Activated T-helper 1 cell treated with anti-CD3 and anti-CD28 coated beads, Interleukin-2, amount 50 U/mL, for 16 hours (primary cell): ENCODE measurements at places on chromosomes 6 and 20.

DNA sequence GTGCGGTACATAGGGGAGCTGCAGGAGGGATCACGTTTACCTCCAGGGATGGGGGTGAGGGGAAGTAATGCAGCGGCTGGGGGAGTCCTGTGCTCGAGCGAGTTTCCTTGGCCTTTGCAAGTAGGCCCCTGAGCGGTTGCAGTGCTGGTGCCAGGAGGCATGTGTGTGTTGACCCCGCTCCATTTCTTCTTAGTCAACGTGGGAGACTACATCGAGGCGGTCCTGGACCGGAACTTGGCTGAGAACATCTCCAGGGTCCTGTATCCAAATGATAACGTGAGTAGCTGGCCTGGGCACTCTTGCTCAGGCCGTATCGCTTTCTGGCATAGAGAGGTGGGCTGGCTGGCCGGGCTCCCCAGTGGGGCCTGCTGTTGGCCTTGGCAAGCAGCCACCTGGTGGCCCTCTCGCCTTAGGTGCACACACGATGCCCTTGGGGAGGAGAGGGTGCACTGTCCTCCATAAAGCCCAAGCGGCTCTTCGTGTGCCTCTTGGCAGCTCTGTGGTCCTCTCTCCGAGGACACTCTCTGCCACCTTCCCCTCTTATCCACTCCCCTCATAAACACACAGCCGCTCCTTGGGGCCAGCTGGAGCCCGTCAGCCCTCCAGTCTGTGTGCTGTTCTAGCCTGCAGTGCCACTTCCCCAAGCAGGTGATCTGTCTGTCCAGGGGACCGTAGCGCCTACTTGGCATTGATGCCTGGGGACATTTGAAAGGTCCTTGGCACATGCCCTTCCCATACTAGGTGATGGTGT, 29.3 kb downstream of the PYGB start:
- DNase-seq, result peak; percentile 2

- DNase-seq, result no peak
Measured at GRCh38 chr6:140537834-140538705, 1163.6 kb upstream of the CITED2 start.

DNA sequence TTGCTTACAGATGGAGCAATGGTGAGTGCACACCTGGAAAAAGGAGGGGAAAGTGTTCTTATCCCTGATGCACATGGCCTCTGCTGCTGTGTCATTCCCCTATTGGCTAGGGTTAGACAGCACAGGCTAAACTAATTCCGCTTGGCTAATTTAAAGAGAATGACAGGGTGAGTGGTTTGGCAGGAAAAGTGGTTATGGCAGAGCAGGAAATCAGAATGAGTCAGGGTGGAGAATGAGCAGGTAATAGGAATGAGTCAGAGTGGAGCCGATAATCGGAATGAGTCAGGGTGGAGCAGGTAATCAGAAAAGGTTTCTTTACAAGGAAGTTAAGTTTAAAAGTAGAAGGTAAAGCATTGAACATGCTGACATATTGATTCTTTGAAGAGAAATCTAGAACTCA, 355.5 kb upstream of the HTR1E start:
- no peak for DNase-seq

DNA sequence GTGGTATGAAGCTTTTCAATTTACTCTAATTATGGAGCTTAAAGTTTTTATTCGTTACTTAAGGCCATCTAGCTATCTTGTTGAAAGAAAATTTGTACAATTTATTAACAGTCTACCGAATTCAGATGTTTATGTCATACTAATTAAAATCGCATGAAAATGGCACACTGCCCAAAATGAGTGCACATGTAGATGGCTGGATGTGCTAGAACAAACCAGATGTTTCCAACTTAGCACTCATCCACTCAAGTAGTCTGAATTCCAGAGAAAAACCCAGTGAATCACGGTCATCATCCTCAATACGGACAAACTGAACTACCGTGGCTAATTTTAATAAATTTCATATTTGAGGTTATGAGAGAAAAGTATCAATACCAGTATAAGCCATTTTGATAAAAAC, 70.4 kb downstream of the COL12A1 start:
- no peak for DNase-seq

GRCh38 chr6:1735239-1735803, 125.6 kb downstream of the FOXC1 start:
- no peak for DNase-seq

- DNase-seq, result no peak
Measured at GRCh38 chr20:7770578-7770977, 169.7 kb downstream of the HAO1 start.

- no peak for DNase-seq
Measured at GRCh38 chr6:27280540-27281000, 31.5 kb downstream of the POM121L2 start.

DNA sequence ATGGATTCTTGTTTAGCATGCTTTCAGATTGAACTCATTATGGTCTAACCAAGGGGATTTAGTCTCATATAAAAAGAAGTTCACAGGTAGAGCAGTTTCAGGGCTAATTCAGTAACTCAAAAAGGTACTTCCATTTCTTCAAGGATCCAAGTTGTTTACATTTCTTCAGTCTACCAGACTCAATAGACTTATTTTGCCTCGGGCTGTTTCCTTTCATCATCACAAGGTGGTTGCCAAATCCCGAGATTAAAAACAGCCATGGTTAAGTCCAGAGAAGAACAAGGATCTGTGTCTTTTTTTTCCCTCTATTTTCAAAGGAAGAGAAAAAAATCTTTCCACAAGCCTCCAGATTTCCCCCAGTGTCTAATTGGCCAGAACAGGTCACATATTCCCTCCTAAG, 69.8 kb upstream of the SNX9 start:
- no peak for DNase-seq

DNA sequence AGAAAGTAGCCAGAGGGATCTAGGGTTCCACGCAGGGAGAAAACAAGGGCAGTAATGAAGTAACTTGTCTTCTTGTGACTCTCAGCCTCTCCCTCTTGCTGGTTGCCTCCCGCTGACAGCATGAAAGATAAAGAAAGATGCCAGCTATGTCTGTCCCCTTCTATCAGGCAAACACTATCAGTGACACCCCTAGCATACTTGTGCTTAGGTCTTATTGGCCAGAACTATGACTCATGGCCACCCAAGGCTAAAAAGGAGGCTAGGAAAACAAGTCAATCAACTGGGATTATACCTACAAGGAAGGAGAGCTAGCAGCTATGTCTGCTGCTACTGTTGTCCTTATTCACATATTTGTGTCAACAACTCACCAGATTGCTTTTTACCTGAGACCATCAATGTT, 206.8 kb upstream of the SOX4 start:
- DNase-seq, result no peak

DNA sequence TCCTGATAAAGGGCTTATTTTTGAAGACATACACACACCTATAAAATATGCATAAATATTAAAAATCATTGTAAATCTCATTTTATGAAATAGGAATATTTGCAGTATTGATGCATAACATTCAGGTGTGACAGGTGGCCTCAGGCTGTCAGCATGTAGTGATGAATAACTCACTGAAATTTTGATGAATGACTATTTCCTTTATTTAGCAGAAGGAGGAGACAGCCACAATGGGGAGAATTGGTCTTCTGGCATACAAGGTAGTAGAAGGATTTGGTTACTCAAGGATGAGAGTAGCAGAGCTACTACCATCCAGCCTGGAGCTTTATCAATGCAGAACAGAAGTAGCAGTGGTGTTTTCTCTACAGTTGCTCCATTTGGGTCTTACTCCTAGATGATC, 47.2 kb downstream of the RGS17 start:
- DNase-seq, result no peak

DNA sequence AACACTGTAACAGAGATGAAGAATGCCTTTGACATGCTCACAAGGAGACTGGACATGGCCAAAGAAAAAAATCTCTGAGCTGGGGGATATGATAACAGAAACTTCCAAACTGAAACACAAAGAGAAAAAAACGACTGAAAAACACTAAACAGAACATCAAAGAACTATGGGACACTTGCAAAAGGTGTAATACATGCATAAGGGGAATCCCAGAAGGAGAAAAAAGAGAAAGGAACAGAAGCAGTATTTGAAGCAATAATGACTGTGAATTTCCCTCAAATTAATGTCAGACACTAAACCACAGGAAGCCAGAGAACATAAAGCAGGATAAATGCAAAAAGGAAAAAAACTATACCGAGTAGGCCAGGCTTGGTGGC, 117.4 kb upstream of the ARID1B start:
- no peak for DNase-seq

GRCh38 chr20:1894951-1895673, at the start of gene SIRPA:
Gene SIRPA (plus strand): TSS chr20:1895407. CDS start chr20:1895448, 41 bp downstream.
- no peak for DNase-seq

GRCh38 chr6:92534109-92534508, 885.2 kb downstream of the EPHA7 start:
- DNase-seq, result no peak

GRCh38 chr20:61923371-61924166, 142.1 kb downstream of the TAF4 start:
- DNase-seq, result no peak

DNA sequence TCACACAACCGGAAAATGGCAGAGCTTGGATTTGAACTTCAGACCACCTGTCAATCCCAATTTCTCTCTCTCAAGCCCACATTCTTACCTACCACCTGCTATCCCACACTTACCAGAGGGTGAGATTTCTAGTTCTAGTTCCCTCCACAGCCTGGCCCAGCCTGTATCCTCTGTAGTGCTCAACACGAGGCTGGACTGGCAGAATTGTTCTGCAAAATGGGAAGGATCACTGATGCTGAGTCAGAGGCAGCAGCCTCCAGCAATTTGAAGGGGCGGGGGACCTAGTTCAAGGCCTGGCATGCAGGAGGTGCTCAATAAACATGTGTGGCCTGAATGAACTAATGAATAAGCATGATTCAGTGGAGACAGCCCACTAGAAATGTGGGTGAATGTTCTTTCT, 53.6 kb upstream of the TTPAL start:
- no peak for DNase-seq

DNA sequence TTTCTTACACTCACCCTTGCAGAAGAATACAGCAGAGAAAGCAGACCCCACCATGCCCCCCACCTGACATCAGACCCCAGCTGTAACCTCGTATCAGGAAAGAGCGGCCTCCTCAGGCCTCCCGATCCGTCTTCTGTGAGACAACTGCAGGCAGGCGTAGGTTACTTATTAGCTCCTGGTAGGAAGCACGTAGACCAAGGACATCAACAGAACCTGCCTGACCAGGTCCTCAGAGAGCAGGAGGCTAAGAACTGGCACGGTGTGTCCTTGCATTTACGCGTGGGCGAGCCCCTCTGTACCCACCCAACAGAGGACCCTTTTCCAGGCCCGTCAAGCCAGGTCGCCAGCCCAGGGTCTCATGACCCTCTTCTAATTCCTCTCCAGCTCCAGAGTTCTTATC, 51.0 kb downstream of the ABHD12 start:
- no peak for DNase-seq

DNA sequence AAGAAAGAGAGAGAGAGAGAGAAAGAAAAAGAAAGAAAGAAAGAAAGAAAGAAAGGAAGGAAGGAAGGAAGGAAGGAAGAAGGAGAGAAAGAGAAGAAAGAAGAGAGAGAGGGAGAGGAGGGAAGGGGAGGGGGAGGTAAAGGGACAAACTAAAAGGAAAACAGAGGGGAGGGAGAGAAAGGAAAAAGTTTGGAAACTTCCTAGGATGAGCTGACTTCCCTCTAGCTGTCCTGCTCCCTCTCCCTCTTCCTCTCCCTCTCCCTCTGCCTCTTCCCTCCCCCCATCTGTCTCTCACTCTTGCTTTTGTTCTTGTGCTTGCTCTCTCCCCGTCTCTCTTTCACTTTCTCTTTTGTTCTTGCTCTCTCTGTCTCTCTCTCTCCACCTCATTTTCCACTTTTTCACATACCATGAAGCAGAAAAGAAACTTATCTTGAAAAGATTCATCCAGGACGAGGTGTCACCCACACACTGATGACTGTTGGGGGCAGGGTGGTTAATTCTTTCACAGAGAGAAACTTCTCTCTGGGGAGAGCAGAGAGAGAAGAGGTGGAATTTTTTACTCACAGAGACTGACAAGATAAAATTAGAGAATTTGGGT, 56.4 kb upstream of the DUSP22 start:
- peak; percentile 34 for DNase-seq

GRCh38 chr6:23140871-23141270, 571.5 kb downstream of the HDGFL1 start:
- no peak for DNase-seq

DNA sequence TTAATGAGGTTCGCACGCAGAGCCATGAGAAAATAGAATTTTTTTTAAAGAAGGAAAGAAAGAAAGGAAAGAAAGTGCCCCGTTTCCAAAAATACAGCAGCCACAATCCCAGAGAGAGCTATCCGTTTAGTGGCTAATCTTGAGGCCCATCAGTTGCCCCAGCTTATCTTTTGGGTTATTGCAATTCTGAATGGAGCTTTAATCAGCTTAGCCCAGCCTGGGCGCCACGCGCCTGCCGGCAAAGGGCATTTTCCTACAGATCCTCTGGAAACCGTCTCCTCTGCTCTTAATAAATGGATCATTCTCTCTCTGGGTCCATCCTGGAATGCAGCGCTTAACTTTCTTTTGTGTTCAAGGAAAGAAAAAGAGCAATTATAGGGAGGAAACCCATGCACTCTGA, 413.3 kb downstream of the MAFB start:
- no peak for DNase-seq

- no peak for DNase-seq
Measured at GRCh38 chr6:68975816-68976215, 340.7 kb downstream of the ADGRB3 start.

DNA sequence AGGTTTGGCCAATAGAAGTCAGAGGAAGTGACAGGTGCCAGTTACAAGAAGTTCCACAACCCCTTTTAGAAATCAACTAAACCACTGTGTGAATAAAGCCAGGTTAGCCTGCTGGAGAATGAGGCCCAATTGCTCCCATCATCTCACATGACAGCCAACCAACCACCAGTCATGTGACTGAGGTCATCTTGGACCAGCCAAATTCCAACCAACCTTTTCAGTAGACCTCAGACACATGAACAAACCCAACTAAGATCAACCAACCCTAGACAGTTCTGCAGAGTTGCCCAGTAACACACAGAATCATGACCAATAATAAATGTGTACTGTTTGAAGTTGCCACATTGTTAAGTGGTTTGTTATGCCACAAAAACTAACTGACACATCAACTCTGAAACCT, 44.6 kb upstream of the GGTLC1 start:
- no peak for DNase-seq

GRCh38 chr6:26232306-26232939, 132.6 kb upstream of the BTN3A2 start:
- no peak for DNase-seq

GRCh38 chr6:33708516-33709204, 2.8 kb downstream of the UQCC2 start:
- DNase-seq, result no peak

GRCh38 chr20:44897133-44897532, 11.6 kb downstream of the YWHAB start:
- DNase-seq, result no peak

DNA sequence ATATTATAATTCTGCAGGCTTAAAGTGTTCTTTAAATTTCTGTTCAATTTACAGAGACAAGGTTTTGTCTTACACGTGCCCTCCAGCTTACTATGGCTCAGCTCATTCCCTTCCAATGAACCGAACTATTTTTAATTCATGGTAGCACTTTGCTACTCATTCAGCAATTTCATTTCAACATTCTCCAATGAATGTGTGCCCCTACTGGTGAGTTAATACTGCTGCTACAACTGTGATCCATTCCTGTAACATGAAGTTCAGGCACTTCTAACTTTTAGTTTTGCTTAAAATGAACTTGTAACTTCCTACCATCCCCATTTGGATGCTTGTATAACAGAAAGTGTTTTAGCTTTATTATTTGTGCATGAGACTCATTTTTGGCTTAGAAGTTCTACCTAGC, 99.7 kb downstream of the F13A1 start:
- no peak for DNase-seq
